ENCODE measurements at places on chromosomes 3 and 15. TPM values are rescaled to one million over a fixed set of nuclear protein-coding genes. Genes with fewer than 3 reads are reported as not detected.

The ARHGEF26 gene
- total RNA-seq, result 3.6 TPM

The P2RY12 gene
- not detected for total RNA-seq

The ADGRG7 gene
- 0.30 TPM for total RNA-seq

The GOLGA8B gene
- 41.1 TPM for total RNA-seq

The CD96 gene
- not detected for total RNA-seq
